NCI-H446 treated with DMSO at 0.1 percent for 48 hours (cell line): ENCODE measurements at places on chromosomes 4 and X.

GRCh38 chr4:182929296-182929695 is 12.1 kb upstream of the DCTD start:
- DNase-seq: no peak

DNA sequence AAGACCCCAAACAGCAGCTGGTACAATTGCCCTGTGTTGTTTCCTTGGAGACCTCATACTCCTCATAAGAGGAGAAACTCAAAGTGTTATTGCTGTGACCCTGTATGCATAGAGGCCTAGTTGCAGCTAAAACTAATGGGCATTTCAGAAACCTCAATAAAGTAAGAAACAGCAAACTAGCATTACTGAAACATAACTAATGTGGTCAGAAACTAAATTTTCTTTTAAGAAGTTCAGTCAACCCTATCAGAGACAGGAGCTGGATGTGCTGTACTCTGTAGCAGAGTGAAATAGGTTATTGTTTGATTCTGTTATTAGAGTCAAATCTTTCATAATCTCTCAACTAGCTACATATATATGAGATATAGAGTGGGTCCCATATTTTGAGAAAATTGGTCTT is 257.5 kb upstream of the IRS4 start:
- DNase-seq: no peak

DNA sequence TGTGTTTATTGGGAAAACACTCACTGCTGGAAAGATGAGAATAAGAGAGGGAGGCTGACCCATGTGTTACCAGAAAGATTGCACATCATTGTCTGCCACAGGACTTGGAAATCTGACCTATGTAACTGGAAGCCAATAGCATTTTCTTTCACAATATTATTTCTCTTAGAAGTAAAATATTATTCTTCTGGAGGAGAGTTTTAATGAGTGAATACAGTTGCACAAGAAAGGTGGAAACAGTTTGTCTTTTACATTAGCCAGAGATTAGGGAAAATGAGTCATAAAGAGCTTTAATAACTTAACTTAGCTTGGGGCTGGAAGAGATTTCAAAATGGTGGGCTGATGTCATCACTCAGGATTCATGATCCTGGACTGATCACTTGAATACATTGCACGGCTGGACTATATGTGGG is 31.5 kb upstream of the LNX1 start:
- no peak for DNase-seq

DNA sequence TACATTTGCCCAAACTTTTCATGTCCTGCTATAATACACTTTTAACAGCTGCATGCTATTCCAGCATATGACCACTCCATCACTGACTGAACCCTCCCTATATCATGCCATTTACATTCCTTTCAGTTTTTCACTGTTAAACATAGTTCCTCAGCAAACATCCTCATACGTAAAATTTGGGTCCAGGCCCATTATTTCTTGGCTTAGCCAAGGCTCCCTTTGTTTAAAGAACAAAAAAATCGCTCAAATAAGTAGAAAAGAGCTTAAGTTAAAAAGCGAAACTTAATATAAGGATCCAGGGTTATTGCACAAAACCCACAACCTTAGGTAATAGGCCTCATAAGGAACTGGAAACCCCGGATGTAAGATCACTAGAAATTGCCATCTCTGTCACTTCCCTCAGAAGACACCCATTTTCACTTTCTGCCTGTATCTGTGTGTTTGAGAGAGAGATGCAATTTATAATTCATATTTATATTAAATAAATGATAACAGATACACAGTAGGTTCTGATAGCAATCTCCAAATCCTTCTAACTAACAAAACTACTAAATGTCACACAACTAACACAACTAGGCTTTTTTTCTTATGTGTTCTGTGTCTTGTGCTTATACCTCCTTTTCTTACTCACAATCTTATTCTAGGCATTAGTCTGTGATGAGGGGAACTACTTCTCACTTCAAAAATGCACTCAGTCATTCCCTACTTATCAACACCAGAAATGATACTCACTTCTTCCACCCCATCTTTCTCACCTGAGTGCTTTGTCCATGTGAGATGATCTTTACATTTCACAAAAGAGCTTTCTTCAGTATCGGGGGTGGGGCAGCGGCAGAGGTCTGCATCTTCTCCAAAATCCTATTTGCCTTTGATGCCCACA is 59.9 kb upstream of the FAM241A start:
- DNase-seq: no peak

- no peak for DNase-seq
These were observed 19.7 kb upstream of the GPM6B start for GRCh38 chrX:13836575-13836974.

DNA sequence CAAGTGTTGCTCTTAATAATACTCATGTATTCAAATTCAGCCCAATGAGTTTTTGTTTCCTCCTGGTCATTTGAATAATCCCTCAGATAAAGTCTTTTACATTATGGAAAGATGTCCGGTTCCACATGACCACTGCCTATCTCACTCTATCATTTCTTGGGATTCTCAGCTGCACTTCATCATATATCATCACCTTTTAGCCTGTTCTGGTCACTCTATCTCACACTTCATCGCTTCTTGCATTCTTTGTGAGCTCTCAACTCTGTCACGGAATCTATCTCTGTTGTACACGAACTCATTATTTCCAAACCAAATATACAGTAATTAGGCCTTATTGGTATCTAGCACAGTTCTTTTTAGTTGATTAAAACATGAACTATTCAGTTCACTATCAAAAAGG is 126.9 kb upstream of the HAND2 start:
- no peak for DNase-seq

DNA sequence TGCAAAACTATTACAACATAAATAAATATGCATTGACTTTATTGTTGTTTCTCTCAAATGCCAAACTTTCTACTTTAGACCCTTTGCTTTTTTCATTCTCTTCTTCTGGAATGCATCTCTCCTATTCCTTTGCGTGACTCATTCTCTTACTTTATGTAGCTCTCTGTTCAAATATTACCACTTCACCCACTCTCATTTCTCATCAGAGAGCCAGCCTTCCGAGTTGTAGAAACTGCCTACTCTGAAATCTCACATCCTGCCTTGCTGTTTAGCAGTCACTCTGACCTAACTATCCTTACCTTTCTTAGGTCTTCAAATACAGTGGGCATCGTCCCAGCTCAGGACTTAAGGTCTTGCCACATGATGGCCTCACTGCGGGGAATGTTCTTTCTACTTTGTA is 143.5 kb downstream of the GALNTL6 start:
- DNase-seq: no peak

GRCh38 chrX:52078131-52078530 is 9.1 kb upstream of the MAGED4B start:
- DNase-seq: no peak

GRCh38 chrX:119685225-119686066 is 7.5 kb downstream of the SEPTIN6 start:
- DNase-seq: no peak

- DNase-seq: no peak
These were observed 37.6 kb downstream of the FGFRL1 start for GRCh38 chr4:1048773-1049590.

- DNase-seq: no peak
These were observed 11.3 kb downstream of the PSAPL1 start for GRCh38 chr4:7423391-7423790.

GRCh38 chrX:13764765-13765164 is 30.2 kb downstream of the OFD1 start:
- DNase-seq: no peak

DNA sequence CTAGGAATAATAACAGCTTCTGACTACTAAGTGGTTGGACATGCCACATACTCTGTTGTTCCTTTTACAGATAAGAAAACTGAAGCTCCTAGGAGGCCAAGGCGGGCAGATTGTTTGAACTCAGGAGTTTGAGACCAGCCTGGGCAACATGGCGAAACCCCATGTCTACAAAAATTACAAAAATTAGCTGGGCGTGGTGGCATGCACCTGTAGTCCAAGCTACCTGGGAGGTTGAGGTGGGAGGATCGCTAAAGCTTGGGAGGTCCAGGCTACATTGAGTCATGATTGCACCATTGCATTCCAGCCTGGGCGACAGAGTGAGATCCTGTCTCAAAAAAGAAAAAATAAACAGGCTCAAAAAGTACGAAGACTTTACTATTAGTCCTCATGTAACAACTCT is 30.6 kb upstream of the PHF8 start:
- no peak for DNase-seq

GRCh38 chrX:136214551-136214950 is 36.6 kb downstream of the MAP7D3 start:
- no peak for DNase-seq

GRCh38 chrX:31099536-31100090 is 27.8 kb upstream of the FTHL17 start:
- no peak for DNase-seq

DNA sequence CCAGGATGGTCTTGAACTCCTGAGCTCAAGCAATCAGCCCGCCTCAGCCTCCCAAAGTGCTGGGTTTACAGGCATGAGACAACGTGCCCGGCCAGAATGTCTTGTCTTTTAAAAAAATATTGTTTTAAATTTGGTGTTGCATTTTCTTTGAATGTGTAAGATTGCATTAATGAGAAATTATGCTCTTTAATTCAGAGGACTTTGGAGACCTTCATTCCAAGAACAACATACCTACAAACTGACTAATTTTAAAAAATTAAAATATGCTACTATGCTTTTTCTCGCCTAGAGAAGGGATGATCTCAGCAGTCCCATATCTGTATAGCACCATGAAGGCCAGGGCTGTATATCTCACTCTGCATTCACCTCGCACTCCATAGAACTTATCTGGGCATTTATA is 204.3 kb upstream of the SLC7A11 start:
- no peak for DNase-seq

DNA sequence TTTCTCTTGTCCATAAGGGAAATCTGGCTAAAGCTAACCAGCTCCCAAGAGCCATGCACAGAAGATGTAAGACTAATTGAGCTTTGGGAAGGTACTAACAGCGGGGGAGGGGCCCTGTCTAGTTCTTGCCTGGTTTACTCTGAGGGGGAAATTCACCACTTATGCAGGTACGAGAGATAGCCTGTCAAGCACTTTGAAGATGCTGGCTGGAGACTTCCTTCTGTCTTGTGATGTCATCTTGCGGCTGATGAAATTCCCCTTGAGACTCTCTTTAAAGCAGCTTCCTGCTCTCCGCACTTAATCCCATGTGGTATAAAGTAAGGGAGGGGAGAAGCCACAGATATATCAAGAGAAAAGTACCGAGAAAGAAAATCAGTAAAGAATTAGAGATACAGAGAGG is 345.3 kb downstream of the MAPK10 start:
- DNase-seq: no peak

DNA sequence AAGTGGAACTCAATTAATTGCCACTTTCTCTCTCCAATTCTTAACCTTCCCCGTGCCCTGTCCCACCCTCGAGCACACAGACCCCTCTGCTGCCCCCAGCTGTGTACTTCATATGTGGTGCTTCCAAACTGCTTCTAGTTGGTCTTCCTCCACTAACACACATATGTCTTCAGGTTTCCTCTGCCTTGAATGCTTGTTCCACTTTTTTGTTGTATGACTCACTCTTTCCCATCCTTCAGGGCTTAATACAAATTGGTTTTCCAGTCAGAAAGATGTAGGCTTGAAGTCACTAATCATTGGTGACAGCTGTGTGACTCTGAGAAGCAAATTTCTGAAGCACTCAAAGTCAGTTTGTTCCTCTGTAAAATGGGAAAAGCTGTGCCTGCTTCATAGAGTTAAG is 30.6 kb downstream of the TRIM2 start:
- DNase-seq: no peak

DNA sequence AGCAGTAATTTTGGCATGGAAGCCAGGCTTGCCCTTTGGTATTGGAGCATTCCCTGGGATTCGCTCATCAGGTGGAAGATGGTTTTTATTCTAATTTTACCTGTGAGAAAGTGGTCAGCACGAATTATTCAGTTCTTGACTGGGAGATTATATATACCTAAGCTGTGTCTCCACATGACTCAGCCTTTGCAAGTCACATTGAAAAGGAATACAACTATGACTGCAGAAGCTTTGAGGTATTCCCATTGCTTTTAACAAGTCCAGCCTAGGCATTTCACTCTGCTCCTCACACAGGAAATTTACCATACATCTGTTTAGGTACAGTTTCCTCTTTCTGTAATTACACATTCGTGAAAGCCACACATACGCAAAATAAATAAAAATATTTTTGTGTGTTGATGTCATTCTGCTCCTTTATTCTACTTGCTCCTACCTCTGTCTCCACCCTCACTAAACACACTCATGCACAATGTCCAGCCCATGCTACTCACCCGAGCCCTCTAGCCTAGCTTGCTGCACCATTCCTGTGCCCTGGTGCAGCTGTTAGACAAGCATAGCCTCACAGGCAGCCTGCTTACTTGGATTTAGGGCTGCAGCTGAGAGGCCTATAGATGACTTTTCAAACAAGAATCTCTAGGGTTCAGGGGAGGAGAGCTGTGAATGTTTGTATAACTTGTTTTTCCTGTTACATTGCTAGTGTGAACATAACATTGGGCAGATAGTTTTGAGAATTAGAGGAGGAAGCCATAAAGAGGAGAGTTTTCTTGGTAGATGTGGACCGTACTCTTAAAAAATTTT is 504.4 kb upstream of the FAT1 start:
- no peak for DNase-seq

GRCh38 chr4:69859140-69859685 is 732 bp downstream of the SULT1E1 start:
- DNase-seq: no peak

GRCh38 chrX:31061091-31061490 is 10.8 kb downstream of the FTHL17 start:
- no peak for DNase-seq

DNA sequence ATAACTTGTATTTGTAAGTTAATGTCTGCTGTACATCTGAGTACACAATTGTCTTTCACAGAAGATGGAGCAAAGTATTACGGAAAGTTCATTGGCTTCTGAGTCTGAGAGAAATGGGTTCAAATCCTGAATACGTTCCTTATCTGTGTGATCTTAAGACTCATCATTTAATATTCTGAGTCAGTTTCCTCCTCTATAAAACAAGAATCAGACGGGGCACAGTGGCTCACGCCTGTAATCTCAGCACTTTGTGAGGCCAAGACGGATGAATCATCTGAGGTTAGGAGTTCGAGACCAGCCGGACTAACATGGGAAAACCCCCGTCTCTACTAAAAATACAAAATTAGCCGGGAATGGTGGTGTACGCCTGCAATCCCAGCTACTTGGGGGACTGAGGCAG is 57.8 kb downstream of the APBB2 start:
- no peak for DNase-seq

DNA sequence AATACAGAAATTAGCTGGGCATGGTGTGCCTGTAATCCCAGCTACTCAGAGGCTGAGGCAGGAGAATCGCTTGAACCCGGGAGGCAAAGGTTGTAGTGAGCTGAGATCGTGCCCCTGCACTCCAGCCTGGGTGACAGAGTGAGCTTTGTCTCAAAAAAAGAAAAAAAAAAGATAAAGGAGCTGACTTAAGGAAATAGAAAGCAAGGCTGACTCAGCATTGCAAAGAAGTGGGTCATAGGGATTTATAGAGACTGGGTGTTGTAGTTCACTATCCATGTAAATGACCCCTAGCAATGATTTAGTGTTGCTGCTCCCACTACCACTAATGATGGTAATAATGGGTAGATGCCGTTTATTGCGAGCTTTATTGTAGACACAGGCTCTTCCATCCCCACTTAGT is 47.6 kb downstream of the ADD1 start:
- DNase-seq: no peak

GRCh38 chrX:132685276-132685675 is 196.4 kb upstream of the MBNL3 start:
- no peak for DNase-seq
